Spinal cord (tissue), 10 donors: ENCODE measurements at places on chromosomes 2 and 18. TPM values are rescaled to one million over a fixed set of nuclear protein-coding genes. Genes with fewer than 3 reads are reported as not detected.

TCF4 gene
- 234 TPM for total RNA-seq

FAM228A gene
- total RNA-seq: 0.88 TPM

DNA sequence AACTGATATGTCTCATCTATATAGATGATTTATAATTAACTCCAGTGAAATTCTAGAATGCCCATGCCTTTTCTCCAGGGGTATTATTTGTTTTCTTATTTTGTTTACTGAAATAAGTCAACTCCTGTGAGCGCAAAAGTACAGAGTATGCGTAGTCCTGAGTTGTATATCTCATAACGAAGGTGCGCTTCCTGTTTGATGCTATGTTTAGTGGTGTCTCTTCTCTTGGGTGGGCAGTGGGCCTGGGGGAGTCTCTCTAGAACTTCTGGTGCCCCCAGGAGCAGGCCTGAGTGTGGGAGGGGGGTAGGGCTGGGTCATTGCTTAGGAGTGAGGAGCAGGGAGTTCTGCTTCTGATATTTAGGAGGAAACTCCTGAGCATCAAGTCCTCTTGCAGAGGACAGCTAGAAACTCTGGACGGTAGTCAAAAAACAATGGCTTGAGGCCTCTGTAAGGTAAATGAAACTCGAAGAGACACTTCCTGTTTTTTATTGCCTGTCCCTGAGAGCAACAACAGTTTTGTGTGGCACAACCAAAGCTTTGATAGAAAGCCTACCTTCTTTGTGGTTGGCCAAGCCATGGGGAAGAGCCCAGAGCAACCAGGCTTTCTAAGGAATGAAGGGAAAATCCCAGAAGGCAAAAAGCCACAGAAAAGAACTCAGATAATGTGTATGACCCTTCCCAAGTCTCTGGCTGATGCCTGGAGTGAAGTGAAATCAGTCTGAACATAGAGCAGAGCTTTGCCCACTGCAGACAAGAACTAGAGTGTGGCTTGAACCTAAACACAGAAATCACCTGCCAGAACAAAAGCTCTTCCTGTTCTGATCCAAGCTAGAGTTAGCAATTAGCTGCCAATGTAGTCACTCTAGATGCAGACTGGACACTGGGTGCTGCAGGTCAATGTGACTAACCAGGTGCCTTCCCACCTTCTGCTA, 8.5 kb upstream of the SP140L start:
- no peak for DNase-seq

GRCh38 chr2:12060886-12061285, 314.5 kb downstream of the LPIN1 start:
- DNase-seq: no peak

- no peak for DNase-seq
Observed at GRCh38 chr2:210224941-210225672, at the start of gene ACADL. Gene ACADL, minus strand, starts transcription at chr2:210225447. Its CDS starts 184 bp downstream, at chr2:210225263.
